Osteoblast (primary cell): ENCODE measurements at places on chromosomes 2 and 18.

DNA sequence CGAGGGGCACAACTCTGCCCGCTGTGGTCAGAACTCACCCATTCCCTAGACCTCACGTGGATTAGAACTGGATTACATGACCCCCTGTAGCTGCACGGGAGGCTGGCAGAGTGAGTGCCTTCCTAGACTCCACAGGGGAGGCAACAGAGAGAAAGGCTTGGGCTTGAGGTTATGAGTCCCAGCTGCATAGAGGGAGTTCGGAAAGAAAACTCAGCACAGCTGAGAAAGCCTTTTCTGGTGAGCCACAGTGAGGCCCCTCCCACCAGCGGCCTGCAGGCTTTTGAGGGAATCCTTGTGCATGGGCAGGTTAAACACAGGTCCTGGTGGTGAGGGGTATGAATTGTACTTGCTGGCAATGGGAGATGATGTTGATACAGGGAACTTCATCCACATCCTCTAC, 217.3 kb downstream of the FHOD3 start:
- no peak for DNase-seq

DNA sequence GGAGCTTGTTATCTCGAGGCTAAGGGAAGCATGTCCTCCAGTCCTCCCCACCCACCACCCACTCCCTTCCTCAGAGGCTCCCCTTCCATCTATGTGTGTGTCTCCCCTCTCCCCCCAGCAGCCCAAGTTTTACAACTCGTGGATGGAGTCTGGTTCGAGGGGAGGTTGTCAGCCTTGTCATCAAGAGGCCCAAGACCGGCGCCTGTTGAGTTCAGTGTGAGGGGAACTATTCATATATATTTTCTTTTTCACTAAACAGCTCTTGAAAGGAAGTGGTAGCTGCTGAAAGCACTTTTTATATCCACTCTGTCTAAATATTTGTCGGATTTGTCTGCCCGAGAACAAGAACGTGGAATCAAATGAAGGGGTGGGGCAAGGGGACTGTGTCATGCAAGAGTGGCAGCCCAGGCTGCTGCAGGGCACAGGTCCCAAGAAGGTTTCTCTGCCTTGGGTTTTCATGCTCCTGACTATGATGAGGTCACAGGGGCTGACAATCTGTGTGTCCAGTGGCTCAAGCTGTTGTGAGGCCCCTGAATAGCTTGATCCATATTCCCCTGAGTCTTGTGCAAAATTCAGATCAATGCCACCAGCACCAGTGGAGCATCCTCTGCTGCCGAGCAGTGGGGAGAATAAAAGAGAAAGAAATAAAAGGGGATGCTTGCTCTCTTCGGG, 35.0 kb downstream of the NRP2 start:
- DNase-seq, result no peak

DNA sequence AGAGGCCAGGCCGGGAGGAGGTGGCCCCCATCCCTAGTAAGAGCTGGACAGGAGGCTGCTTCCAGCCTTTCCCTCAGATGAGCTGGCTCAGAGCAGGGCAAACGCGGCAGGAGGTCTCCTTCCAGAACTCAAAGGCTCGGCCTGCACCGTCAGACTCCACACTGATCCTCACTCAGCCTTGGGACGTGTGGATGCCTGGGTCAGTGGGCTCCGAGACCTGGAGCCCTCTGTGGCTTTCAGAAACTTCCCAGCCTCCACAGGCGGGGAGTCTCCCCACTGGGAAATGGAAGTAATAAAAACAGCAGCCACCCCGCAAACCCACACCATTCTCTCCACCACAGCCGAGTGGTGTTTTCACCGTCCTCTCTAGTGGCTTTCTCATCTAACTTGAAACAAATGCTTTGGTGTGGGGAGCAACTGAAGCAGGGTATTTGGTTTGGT, 54.3 kb downstream of the INPP5D start:
- no peak for DNase-seq

DNA sequence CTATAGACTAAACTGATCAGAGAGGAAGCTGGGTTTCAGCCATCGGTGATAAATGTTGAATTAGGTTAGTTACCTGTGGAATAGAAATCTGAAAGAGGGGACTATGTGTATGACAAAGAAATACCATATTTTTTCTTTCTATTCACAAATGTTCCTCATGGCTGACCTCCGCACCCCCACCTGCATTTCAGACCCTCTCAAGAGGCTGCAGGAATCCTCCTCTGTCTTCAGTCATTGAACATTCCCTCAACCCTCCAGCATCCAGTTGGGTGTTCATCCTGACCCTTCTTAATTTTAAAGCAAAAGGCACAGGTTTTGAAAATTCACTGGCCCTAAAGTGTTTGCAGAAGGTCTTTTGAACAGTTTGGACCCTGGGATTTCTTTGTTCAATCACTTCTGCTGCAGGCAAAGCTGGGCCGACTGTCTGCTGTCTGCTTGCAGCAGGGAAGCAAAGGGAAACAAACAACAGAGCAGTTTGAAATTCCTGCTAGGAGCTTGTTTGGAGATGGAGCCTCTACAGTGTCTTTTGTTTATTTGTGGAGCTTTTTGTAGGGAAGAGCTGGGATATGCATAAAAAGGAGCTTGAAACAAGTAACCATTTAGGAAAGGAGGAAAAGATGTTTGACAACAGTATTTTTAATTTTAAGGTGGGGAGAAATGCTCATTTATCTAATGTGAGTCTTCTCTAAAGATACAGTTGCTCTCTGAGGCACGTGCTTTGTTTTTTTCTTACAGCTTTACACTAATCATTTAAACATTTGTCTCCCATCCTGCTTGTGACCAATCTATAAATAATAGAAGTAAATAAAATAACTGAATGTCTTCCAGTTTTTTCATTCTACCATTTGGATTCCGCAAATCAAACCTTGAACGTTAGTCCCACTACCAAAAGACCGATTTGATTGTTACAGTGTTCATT, 213.3 kb upstream of the MMADHC start:
- no peak for DNase-seq

DNA sequence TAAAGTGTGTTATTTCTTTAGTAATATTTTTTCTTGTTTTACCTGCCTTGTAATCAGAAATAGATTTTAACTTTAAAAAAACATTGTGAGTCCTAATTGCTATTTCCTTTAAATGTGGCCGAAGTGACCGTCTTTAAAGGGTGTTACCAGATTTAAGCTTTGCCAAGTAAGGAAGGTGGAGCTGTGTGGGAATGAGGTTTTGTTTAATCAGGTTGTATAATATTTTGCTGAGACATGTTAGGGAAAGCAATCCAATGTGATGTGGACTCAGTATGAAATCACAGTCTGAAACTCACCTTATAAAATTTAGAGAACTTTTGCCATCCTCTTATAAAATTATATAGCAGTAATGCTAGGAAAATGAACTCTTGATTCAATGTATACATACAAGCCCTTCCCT, 32.9 kb upstream of the ITPRID2 start:
- no peak for DNase-seq
